T-helper 2 cell treated with Interferon-gamma antibody and Interleukin-4, amounts not matched to agents 100 ng/mL and 5 ng/mL, for 36 hours (primary cell): ENCODE measurements at places on chromosomes 1 and 21. TPM values are rescaled to one million over a fixed set of nuclear protein-coding genes. Genes with fewer than 3 reads are reported as not detected.

ACTL8 gene
- total RNA-seq: not detected in 2 replicates

GPR25 gene
- total RNA-seq: not detected in 2 replicates

FAM167B gene
- 0.34 and 0.52 TPM in 2 replicates for total RNA-seq

C1orf94 gene
- not detected in 2 replicates for total RNA-seq

OR2T2 gene
- not detected in 2 replicates for total RNA-seq

SNX27 gene
- 26.9 and 29.5 TPM in 2 replicates for total RNA-seq

S1PR1 gene
- total RNA-seq: 229 and 236 TPM in 2 replicates

SYT14 gene
- not detected in 2 replicates for total RNA-seq

GSTM1 gene
- 91.4 and 97.0 TPM in 2 replicates for total RNA-seq

DYRK3 gene
- 7.1 and 7.9 TPM in 2 replicates for total RNA-seq

PLPP3 gene
- total RNA-seq: not detected in 2 replicates

RIPPLY3 gene
- total RNA-seq: 0.09 TPM in 1 of 2 replicates, not detected in the other

CLCA4 gene
- total RNA-seq: not detected in 2 replicates

DNAJC28 gene
- total RNA-seq: 0.23 TPM in 1 of 2 replicates, not detected in the other

RCAN3 gene
- total RNA-seq: 61.0 and 61.1 TPM in 2 replicates

SLC30A10 gene
- total RNA-seq: not detected in 2 replicates

CR1 gene
- 0.14 and 0.16 TPM in 2 replicates for total RNA-seq

FOXD3 gene
- total RNA-seq: 0.09 TPM in 1 of 2 replicates, not detected in the other

NPHS2 gene
- total RNA-seq: not detected in 2 replicates

WNT3A gene
- not detected in 2 replicates for total RNA-seq

S100A9 gene
- total RNA-seq: not detected in 2 replicates

APP gene
- total RNA-seq: 45.9 and 49.4 TPM in 2 replicates

NUDC gene
- 88.6 and 91.4 TPM in 2 replicates for total RNA-seq

SPATA46 gene
- total RNA-seq: not detected in 2 replicates

SV2A gene
- total RNA-seq: 16.0 and 17.5 TPM in 2 replicates

NHLH2 gene
- not detected in 2 replicates for total RNA-seq

IL12RB2 gene
- total RNA-seq: 27.2 and 27.8 TPM in 2 replicates

ZFP69 gene
- total RNA-seq: 4.1 and 4.7 TPM in 2 replicates

ISG15 gene
- total RNA-seq: 101 and 102 TPM in 2 replicates

ADCY10 gene
- total RNA-seq: 0.14 and 0.16 TPM in 2 replicates

PIGC gene
- 21.4 and 22.3 TPM in 2 replicates for total RNA-seq

EBNA1BP2 gene
- total RNA-seq: 56.0 and 59.4 TPM in 2 replicates

PGLYRP4 gene
- not detected in 2 replicates for total RNA-seq

CD48 gene
- 204 and 216 TPM in 2 replicates for total RNA-seq

HPDL gene
- total RNA-seq: 7.8 and 8.3 TPM in 2 replicates

FCMR gene
- total RNA-seq: 75.8 and 77.6 TPM in 2 replicates

FHAD1 gene
- 0.09 TPM in 1 of 2 replicates, not detected in the other for total RNA-seq

CDK11B gene
- total RNA-seq: 34.9 and 35.6 TPM in 2 replicates
